Midbrain (tissue), 1 donor: ENCODE measurements at places on chromosomes 13 and 19.

DNA sequence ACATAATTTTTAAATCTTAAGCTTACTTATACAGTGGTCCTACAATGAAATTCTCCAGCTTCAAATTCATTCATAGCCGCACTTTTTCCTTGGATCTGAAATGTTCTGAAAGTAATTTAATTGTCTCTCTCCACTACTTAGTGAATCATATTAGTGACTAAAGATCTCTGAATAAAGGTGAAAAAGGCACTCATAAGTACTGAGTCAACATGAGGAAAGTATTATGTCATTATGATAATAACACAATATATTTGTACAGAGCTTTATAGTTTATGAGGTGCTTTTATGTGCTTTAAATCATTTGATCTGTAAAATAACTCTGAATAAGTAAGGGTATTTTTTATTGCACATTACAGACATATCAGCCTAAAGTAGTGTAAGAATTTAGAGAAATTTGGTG, 628.2 kb upstream of the SLITRK5 start:
- no peak for DNase-seq

DNA sequence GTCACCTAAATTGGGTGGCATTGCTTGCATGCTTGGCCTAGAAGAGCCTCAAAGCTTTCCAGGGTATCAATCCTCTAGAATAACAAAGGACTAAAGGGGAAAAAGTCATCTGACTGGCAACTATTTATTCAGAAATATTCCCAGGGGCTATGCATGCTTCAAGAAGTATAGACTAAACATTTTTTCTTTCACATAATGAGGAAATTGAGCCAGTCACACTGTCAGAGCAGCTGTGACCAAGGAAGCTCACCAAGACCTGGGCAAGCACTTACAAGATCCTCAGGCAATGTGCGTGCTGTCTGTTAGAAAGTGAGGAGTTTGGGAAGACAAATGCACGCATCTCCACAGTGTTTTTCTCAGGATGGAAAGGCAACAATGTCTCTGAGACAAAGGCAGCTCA, 747.2 kb downstream of the DIAPH3 start:
- no peak for DNase-seq

GRCh38 chr19:45640849-45641273, 1.7 kb upstream of the EML2 start:
- no peak for DNase-seq

GRCh38 chr13:23817830-23818229, 71.4 kb downstream of the MIPEP start:
- DNase-seq, result no peak
